ENCODE measurements at places on chromosomes 4 and X.

GRCh38 chr4:20391198-20391597 lies 139.5 kb downstream of the SLIT2 start:
- no peak for DNase-seq

DNA sequence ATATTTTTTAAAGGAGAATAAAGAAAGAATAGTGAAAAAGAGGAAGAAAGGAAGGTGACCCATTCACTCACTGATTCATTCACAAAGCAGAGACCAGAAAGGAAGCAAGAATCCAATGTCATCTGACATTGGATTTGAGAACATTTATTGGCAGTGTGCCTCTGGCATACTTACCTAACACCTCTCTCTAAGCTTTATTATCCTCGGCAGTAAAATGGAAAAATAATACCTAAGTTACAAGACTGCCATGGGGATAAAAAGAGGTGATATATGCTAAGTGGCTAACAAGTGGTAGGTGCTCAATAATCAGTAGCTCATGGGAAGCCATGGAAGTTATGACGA lies 41.6 kb upstream of the PPARGC1A start:
- DNase-seq, result no peak

DNA sequence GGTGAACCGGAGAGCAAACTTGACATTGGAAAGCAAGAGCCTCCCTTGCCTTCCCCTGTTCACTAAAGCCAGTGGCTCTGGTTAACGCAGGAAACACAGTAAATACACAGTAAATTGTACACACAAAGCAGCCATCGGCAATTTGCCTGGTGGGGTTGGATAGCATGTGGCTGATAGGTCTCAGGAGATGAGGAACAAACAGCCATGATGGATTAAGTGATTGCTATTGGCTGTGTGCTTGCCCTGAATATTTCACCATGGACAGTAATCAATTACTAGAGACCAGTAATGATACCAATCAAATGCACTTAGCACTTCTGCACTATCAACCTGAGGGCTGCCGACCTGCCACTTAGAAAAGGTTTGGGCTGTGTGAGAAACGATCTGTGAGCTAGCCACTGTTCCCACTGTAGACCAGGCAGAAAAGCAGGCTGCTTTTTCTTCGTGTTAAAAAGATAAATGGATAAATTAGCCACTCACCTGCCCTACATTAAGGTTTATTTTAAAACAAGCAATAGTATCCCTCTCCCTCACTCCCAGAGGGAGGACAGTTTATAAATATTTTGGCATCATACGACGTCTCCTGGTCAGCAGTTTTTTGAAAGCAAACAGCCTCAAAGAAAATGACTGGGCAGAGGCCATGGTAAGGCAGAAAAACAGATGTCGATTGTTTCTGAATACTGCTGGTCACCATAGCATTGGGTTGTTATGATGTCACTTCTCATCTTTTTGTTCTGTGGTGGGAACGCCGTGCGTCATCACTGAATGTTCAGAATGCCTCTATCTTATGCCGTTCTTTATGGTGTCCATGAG lies 167.1 kb downstream of the MAML3 start:
- no peak for DNase-seq

- DNase-seq, result no peak
Measured at GRCh38 chr4:172985552-172985951, 183.1 kb upstream of the GALNT7 start.

GRCh38 chr4:3416270-3416669 lies 25.5 kb upstream of the HGFAC start:
- DNase-seq, result no peak

DNA sequence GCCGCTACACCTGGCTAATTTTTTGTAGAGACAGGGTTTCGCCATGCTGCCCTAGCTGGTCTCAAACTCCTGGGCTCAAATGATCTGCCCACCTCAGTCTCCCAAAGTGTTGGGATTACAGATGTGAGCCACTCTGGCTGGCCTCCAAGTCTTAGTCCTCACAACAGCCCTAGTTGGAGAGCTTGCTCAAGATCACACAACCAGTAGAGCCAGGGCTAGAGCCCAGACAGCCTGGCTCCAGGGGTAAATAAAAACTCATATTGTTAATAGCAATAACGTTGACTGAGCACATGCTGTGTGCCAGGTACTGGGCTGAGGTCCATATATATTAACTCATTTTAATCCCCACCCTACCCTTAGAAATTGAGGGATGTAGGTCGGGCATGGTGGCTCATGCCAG lies 7.3 kb upstream of the JAKMIP1 start:
- DNase-seq, result no peak

DNA sequence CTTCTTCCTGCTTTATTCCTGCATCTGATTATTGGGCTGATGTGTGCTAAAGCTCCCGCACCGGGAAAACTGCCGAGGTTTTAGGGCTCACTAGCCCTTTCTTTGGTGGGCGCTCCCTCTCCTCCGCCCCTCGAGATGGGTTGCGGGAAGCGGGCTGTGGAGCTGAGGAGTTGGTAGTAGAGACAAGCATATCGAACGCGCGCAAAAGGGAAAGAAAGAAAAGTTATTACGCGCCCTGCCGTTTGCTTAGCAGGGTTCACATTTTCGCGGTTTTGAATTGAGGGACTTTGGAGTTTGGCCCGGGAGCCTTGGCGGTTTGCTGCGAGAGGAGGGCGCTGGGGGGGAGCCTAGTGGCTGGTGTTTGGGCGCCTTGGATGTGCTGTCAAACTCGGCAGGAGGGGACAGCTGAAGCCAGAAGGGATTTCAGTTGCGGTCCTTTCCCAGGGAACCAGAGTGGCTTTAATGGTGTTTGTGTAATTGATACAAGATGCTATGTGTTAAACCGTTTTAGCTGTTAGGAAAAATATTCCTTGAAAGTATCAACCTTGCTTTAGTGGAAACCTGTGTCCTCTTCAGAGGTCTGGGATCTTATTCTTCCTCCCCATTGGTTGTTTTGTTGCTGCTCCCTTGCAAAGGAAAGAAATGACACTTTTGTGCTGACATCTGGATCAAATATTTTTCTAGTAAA lies 1.1 kb downstream of the GAB1 start:
- DNase-seq, result peak; percentile 82

DNA sequence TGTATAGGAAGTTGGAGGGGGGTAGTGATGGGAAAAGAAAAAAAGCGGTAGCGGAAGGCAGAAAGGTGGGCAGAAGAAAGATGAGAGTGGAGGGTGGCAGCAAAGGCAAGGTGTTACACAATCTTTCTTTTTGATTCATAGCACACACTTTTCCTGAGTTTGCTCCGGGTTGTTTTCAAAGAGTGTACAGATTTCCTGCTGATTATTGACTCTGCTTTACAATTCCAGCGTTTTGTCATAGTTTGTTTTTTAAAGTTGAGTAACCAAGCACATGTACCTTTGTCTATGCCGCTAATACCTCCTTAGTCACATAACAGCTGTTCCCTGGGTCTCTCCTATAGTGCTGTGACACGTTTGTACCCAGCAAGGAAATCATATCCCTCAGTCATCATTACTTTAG lies 50.3 kb downstream of the AGA start:
- DNase-seq, result no peak

DNA sequence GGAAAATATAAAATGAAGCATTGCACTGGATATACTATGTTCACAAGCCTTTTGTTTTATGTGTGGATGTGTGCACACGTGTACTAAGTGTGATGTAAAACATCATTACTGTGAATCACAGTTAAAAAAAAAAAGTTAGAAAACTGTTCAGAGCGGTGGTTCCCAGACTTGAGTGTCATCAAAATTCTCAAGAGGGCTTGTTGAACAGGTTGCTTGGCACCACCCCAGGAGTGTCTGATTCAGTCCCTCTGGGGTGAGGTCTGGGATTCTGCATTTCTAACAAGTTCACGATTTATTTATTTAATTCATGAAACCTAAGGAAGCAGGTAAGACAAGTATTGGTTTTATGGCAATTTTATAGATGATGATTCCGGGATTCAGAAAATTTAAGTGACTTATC lies 1.8 kb downstream of the CENPU start:
- DNase-seq, result no peak

DNA sequence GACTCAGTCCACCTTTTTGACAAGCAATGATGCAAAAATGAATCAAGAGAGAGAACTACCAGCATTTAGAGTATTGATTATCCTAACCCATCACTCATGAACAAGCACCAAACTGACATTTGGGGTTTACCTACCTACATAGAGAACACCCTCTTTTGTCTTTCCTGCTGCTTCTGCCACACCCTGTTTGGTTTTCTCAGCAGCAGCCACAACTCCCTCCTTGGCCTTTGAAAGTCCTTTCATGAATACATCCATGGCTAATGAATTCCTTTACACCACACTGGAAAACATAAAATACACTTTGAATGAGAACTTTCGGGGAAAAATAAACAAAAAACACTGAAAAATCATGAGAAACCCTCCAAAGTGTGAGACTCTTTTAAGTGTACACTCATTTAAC lies 1.5 kb downstream of the SNCA start:
- DNase-seq, result no peak

DNA sequence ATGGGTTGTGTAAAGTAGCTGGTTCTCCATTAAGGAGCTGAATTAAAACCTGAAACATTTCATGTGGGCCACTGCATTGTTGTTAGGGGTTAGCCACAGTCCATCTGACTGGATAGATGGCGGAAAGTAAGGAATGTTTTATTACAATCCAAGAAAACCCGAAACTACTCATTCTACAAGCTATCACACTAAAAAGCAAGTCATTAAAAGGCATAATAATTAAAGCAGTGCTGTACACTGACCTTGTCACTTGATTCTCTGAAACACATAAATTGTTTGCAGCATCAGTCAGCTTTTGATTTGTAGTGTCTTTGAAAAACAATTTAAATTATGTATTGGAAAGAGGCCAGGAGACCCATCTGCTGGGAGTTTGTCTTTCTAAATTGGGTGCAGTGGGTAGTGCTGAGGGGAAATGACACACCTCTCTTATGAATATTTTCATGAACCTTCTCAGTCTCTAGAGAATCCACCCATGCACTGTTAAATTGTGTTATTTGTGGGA lies 75.7 kb upstream of the ANK2 start:
- no peak for DNase-seq

- DNase-seq, result no peak
Measured at GRCh38 chr4:167183036-167183435, 51.3 kb downstream of the SPOCK3 start.

DNA sequence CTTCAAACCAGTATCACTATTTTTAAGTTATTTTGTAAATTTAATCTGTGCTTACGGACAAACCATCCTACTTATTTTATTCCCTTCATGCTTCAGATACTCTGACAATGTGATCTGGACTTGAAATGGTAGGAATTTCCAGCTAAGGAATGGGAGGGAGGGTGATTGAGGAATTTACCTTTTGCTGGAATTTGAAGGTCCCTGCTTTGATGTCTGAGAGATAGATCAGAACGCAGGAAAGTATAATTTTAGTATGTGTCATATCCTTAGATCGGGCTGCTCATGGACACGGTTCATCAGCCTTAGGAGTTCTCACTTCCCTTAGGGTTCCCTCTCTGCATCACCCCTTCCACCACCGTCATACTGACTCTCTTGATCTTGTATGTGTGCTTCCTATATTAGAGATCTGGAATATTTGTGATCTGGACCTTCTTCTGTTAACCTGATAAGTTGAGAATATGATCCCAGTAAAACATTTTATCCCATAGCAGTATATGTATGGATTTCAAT lies 16.8 kb downstream of the OCRL start:
- DNase-seq, result no peak
